SIG-M5 (cell line): ENCODE measurements at places on chromosomes 16 and 17.

DNA sequence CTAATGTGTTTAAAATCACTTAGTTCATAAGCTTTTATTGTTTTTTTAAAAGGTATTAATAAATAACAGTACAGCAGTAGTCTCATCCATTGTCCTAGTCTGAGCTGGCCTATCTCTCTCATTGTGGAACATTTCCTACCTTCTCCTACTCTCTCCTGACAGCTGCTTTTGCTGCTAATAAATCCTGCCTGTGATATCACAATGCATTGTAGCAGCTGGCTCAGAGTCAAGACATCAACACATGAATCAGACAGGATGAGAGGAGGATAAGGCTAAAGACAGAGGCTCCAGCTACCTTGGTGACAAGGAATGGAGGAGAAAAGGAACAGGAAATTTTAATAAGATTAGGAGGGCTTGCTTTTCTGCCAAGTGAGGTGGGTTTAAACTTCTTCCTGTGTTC, 626.1 kb downstream of the HS3ST4 start:
- DNase-seq: no peak

- no peak for DNase-seq
Measured at GRCh38 chr17:8940866-8941471, 24.5 kb downstream of the PIK3R5 start.

- DNase-seq: no peak
Measured at GRCh38 chr17:78316867-78317789, 42.7 kb downstream of the SOCS3 start.

DNA sequence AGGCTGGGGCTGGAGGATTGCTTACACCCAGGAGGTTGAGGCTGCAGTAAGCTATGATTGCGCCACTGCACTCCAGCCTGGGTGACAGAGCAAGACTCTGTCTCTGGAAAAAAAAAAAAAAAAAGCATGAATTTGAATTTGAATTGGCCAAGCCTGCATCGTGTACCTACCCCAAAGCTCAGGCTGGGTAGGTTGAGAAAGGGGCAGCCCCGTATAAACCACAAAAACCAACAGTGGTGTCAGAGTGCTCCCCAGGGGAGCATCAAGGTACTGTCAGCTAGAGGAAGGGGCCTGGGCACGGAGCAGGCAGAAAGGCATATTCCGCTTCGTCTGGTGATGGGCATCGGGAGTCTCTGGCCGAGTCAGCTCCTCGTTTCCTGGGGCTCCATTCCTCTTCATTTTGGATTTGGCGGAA, 40.9 kb downstream of the RAP1GAP2 start:
- DNase-seq: no peak

- no peak for DNase-seq
Measured at GRCh38 chr17:43554857-43555256, 8.7 kb upstream of the ETV4 start.

- DNase-seq: no peak
Measured at GRCh38 chr17:33517746-33518145, 224.7 kb upstream of the ASIC2 start.
